ENCODE measurements at places on chromosomes 2 and 18.
A peak's percentile ranks its signal among the peaks of the same experiment; 100 is the strongest.

DNA sequence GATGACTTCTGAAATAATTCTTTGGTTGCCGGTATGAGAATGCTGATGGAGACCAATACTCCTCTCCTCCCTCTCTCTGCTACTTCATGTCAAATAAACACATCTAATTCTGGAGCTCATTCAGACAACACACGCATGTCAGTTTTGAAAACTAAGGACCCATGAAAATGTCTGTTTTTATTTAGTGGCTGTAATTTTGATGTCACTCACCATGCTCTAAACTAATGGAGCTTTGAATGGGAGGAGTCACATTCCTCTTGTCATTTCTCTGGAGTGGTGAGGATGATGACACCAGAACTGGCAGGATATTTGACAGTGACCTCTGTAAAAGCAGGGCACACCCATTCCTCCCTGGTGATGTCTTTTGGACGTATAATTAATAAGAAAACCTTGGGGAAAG is 163.0 kb downstream of the PHLPP1 start:
- DNase-seq = no peak

GRCh38 chr18:48356151-48356745 is 52.9 kb downstream of the ZBTB7C start:
- DNase-seq = no peak

DNA sequence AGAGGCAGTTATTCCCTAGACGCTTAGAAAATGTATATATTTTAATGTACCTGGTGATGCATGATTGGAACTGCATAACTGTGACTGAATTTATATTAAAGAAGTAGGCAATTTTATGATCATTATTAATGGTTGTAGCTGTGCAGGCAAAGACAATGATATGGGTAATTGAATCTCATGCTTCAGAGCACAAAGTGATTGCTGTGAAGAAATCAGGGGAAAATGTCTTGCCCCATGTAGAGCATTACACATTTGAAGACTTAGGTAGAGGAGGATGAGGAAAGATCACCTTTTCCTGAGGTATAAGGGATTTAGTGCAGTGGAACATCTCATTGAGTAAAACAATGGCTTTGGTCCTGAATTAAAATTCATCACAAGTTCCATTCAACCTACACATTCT is 246.8 kb upstream of the DCC start:
- no peak for DNase-seq

- DNase-seq = no peak
Observed at GRCh38 chr2:226325526-226325925, 474.1 kb downstream of the IRS1 start.

DNA sequence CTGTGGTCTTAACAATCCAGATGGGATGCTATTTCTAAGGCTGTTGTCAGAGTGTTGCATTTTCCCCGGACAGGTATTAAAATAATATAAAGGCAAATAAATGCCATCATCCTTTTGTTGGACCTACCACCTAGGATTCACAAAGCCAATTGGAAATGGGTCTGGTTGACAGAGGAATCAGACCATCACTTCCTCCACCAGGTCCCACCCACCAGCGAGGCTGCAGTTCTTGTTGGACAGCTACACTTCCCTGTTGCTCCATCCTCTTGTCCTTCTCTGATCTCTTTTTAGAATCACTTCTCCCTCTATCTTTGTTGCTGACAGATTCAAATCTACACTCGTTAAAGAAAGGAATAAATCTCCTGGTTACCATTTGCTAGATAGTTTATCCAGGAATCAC is 1.1 kb downstream of the TMEM169 start:
- DNase-seq = no peak

DNA sequence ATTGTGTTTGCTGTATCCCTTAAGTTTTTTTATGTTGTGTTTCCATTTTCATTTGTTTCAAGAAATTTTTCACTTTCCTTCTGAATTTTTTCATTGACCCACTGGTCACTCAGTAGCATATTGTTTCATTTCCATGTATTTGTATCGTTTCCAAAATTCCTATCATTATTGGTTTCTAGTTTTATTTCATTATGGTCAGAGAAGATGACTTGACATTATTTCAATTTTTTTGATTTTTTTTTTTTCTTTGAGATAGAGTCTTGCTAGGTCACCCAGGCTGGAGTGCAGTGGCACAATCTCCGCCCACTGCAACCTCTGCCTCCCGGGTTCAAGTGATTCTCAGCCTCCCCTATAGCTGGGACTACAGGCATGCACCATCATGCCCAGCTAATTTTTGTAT is 11.3 kb upstream of the CAB39 start:
- no peak for DNase-seq

GRCh38 chr18:13559754-13560153 is 166.6 kb downstream of the FAM210A start:
- no peak for DNase-seq

- DNase-seq = no peak
Observed at GRCh38 chr2:236525411-236525997, 44.1 kb upstream of the ACKR3 start.

DNA sequence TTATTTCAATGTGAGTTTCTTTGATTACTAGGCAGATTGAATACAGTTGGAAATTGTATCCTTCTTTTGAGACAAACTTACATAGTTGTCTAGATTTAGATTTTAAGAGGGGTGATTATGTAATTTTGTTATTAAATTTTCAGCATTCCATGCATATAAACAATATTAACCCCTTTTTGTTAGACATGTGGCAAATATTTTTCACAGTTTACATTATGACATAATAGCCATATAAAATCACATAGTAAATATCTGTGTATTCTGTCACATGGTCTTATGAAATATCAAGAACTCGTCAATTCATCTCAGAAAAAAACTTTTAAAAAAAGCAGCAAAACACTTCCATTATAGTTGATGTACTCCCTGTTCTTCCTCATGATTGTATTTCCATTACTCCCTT is 243.8 kb downstream of the CYP26B1 start:
- no peak for DNase-seq

- no peak for DNase-seq
Observed at GRCh38 chr2:160562730-160563129, 69.1 kb upstream of the RBMS1 start.

- DNase-seq = no peak
Observed at GRCh38 chr2:135694711-135695110, 46.9 kb upstream of the UBXN4 start.

- no peak for DNase-seq
Observed at GRCh38 chr2:159275111-159275510, 11.4 kb downstream of the WDSUB1 start.

GRCh38 chr2:136080114-136080513 is 37.8 kb downstream of the CXCR4 start:
- no peak for DNase-seq

GRCh38 chr2:86661333-86661732 is 37.7 kb upstream of the RNF103 start:
- DNase-seq = no peak

- no peak for DNase-seq
Observed at GRCh38 chr2:216292886-216293301, 79.4 kb downstream of the MARCHF4 start.

DNA sequence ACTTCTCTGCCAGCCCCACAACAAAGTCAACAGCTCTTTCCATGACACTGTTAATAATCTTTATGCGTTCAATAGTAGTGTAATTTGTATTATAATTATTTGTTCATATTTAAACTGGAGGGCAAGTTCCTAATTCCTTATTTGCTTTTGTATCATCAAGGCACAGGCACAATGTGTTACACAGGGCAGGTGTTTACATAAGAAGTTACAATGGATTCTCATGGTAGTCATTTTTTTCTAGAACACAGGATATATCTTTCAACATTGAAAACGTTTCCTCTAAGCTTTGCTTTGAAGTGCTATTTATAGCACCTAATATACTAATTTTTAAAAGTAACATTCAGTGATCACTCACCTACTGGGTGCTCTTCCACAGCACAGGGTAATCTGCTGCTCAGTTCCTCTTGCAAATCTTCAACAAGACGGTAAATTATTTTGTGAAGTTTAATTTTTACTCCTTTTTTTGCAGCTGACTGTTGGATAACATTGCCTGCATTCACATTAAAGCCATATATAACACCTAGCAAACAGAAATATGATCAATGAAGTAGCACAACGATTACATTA is 7.3 kb downstream of the RPS27A start:
- DNase-seq = peak; percentile 32

DNA sequence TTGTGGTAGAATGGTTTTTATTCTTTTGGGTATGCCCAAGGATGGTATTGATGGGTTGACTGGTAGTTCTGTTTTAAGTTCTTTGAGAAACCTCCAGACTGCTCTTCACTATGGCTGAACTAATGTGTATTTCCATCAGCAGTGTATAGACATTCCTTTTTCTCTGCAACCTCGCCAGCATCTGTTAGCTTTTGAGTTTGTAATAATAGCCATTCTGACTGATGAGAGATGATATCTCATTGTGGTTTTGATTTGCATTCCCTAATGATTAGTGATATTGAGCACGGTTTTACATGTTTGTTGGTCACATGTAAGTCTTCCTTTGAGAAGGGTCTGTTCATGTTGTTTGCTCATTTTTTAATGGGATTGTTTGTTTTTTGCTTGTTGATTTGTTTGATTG is 1348.7 kb upstream of the NXPH2 start:
- DNase-seq = no peak

DNA sequence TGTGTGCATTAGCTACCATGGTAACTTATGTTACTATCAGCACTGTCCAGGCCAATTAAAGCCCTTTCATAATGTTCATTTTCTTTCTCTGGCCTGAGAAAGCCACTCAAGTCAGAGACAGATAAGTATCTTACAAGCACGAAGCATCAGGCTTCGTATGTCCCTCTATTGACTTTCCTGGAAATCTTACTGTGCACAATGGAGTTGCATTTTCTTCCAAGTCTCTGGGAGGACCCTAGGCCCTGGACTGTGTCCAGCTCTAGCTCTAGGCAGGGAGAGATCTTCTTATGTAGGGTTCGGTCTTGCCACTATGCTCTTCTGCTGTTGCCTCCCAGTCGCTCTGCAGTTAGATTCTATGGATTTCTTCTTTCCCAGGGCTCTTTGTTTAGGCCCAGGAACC is 40.0 kb upstream of the ITGA6 start:
- no peak for DNase-seq

- no peak for DNase-seq
Observed at GRCh38 chr2:60214626-60214875, 338.9 kb downstream of the BCL11A start.

DNA sequence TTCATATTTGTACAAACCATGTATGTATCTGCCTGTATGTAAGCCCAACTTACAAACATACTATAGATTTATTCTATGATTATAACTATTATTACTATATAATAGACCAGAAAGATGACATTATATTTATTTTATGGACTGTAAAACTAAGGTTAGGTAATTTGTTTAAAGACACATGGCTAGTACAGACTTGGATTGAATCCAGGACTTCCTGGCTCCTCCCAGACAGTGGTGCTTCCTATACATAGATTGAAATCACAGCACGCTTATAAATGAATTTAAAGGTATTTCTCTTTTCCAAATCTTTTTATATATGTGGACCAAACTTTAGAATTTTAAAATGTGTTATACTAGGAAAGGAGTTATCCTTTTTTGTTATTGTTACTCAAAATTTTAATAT is 151.6 kb upstream of the MYO3B start:
- no peak for DNase-seq

DNA sequence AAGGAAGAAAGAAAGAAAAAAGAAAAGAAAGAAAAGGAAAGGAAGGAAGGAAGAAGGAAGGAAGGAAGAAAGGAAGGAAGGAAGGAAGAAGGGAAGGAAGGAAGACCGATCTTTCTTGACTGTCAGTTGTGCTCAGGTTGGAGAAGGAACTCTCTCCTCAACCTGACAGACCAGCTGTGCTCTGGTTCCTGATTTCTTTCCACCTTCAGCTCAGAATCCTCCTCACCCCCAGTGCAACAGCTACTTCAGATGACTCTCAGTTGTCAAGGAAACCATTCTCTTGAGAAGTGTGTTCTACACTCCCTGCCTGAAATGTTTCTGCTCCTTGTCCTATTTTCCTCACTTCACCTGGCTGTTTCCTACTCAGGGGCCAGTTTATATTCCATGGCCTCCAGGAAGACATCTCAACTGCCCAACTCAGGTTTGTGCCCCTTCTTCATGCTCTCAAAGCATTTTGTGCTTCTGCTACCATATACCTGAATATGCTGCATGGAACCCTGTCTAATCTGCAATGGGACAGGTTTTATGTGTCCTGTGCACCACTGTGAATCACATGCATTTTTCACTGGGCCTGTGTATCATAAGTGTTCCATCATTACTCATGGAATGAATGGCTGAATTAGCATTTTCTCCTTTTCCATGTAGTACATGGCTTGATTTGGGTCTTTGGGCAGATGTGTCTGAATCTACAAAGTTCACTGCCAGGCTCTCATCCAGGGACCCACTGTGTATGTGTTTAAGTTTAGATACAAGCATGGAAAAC is 32.8 kb upstream of the DOCK10 start:
- no peak for DNase-seq

DNA sequence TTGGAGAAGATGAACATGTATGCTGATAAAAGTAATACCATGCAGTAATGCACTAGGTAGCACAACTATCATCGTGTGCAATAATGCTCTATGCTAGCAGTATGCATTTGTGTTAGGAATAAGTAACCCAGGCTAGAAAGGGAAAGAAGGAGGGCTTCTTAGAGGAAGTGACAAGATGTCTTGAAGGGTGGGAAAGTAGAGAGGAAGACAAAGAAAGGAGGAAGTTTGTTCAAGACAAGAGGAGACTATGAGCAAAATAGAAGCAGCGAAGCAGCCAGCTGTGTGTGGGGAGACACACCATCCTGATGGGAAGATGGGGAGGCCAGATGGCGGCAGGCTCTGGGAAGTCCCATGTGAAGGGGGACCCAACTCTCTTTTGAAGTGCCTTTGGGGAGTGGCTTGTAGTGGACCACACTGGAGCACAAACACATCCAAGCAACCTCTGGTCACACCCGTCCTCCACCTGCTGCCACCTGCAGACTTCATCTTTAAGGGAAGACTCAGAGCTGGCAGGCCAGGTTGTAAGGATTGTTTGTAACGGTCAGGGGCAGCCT is 39.9 kb upstream of the INHBB start:
- DNase-seq = no peak

DNA sequence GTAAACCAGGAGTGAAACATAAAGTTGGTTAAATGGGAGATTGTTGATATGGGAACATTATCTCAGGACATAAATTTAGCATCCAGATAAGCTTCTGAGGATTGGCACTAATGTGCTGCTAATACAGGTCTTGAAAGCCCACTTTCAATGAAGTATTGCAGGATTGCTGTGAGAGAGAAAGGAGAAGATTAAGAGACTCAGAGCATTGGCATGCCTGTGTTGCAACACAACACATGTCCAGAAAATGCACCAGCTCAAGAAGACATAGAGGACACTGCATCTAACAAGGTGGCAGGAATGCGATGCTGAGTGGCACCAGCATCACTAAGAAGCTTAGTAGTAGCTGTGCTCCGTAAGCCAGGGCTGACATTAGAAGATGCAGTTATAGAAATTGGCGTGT is 728.9 kb downstream of the SUCLG1 start:
- DNase-seq = no peak

DNA sequence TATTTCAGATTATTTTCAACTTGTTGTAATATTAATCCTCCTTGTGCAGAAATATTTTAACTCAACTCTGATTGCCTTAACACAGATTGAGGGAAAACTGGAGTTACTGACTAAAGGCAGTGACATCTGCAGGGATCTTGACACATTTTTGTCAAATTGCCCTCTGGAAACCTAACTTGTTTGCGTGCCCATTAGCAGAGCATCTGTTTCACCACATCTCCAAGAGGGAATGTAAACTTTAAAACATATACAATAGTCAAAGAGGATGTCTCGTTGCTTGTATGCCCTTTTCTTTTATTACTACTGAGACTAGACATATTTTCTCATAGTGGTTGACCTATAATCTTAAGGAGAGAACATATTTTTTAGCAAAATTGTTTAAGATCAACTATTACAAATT is 14.2 kb downstream of the INPP1 start:
- no peak for DNase-seq

- no peak for DNase-seq
Observed at GRCh38 chr2:6806604-6807003, 59.1 kb downstream of the CMPK2 start.
